Activated T-helper 2 cell treated with anti-CD3 and anti-CD28 coated beads, Interferon-gamma antibody, Interleukin-2, Interleukin-4, amounts not matched to agents 10 μg/mL and 5 μg/mL and 100 μg/mL, durations not matched to agents 14 hours and 24 hours and 36 hours (primary cell): ENCODE measurements at places on chromosomes 7 and 10. TPM values are rescaled to one million over a fixed set of nuclear protein-coding genes. Genes with fewer than 3 reads are reported as not detected.

GRCh38 chr7:11831156-11831735 is 752 bp downstream of the THSD7A start:
- DNase-seq, result no peak
- H3K27ac ChIP-seq, result no peak overlapping the region
- peaks cover 31% of the 10 kb centered on the region for H3K27me3 ChIP-seq
- H3K4me1 ChIP-seq, result peaks cover 6% of the 10 kb centered on the region
- H3K36me3 ChIP-seq, result no peaks in the 10 kb centered on the region

DNA sequence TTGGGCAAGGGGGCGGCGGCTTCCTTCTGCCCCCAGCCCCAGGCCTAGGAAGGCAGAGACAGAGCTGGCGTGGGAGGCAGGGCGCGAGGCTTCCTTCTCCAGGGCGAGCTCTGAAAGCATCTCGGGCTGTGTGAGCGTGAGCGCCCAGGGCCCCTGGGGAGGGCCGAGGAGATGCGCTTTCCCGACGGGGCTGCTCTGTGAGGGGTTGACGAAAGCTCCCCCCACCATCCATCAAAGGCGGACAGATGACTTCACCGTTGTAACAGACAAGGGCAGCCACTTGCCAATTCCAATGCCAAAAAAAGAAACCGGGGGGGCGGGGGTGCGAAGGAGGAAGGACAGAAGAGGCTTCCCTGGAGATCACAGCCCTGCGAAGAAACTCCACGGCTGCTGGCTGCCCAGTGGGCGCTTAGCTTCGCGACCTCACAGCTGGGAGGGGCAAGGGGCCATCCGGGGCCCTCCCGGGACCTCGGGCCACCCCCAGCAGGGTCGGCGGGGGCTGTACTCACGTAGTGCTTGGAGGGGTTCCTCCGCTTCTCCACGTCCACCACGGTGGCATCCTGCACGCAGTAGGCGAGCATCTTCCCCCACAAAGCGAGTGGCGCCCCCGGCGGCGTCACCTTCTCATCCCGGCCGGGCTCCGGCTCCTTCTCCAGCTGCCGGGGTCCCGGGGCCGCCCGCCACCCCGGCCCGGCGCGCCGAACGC is 537 bp downstream of the SH3PXD2A start:
- H3K4me1 ChIP-seq, result peaks cover 12% of the 10 kb centered on the region
- peaks cover 70% of the 10 kb centered on the region for H3K27me3 ChIP-seq
- no peak overlapping the region for H3K27ac ChIP-seq
- DNase-seq, result no peak

DNA sequence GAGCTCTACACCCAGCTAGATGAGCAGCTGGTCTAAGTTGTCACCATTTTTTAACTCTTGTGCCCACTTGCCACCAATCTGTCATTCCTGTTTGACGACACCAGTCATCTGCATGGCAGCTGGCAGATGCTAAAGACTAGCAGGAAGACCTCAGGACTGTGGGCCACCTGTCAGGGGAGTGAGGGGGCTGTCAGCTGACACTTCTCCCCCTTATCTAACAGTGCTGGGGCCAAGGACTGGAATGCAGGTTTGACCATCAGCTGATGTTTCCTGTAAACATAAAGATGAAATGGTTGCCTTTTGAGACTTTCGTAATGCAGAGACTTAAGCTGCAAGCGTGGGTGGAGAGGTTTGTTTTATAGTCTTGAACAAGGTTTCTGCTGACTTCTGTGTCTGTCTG is 93.5 kb downstream of the WNT2 start:
- H3K27me3 ChIP-seq, result no peaks in the 10 kb centered on the region
- no peaks in the 10 kb centered on the region for H3K4me1 ChIP-seq
- DNase-seq, result no peak
- H3K4me3 ChIP-seq, result no peak overlapping the region

GRCh38 chr10:73850863-73851461 is 23.4 kb downstream of the CAMK2G start:
- peaks cover 62% of the 10 kb centered on the region for H3K36me3 ChIP-seq
- no peak for DNase-seq

DNA sequence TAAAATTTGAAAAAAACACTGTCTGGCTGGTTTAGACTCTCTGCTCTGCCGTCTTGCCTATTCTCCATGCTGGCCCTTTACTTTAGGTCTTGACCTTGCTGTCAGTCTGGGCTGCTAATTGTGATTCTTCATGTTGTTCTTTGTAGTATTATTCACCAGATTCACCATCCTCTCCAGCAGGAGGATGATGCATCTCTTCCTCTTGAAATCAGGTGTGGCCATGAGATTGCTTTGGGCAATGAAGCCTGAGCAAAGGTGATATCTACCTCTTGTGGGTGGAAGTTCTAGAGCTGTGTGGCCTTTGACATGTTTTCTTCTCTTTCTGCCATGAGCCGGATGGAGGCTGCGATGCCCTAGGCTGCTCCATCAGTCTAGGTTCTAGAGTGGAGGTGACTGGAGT is 51.3 kb upstream of the ITPRID1 start:
- H3K4me1 ChIP-seq, result no peaks in the 10 kb centered on the region
- H3K4me3 ChIP-seq, result no peak overlapping the region
- H3K27me3 ChIP-seq, result no peaks in the 10 kb centered on the region
- H3K36me3 ChIP-seq, result no peaks in the 10 kb centered on the region
- no peak overlapping the region for H3K27ac ChIP-seq
- no peak for DNase-seq

- H3K36me3 ChIP-seq, result no peaks in the 10 kb centered on the region
- H3K27ac ChIP-seq, result no peak overlapping the region
- no peaks in the 10 kb centered on the region for H3K4me1 ChIP-seq
- H3K27me3 ChIP-seq, result no peaks in the 10 kb centered on the region
Measured at GRCh38 chr7:33601884-33602283, 303.5 kb upstream of the BMPER start.

GRCh38 chr10:33160151-33160550 is 174.3 kb downstream of the NRP1 start:
- no peaks in the 10 kb centered on the region for H3K27me3 ChIP-seq
- no peak overlapping the region for H3K4me3 ChIP-seq
- no peaks in the 10 kb centered on the region for H3K36me3 ChIP-seq
- no peak for DNase-seq
- peaks cover 9% of the 10 kb centered on the region for H3K4me1 ChIP-seq
- H3K27ac ChIP-seq, result no peak overlapping the region

DNA sequence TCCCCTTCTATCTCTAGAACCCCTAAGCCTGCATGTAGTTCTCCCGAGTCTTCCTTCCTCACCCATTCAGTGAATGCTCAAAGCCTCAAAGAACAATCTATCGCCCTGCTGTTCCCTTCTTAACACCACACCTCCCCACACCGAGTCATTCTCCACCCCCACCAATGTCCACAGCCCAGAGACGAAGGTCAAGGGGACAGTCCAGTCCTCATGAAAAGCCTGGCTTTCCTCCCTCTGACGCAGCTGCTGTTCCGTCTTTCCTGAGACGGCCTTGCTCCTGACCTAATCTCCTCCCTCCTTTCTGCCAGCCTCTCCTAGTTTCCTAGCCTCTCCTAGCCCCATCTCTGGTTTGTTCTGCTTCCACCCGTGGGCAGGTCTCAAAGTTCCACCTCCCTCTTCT is 9.2 kb downstream of the MOSPD3 start:
- no peak for DNase-seq
- no peak overlapping the region for H3K4me3 ChIP-seq
- no peaks in the 10 kb centered on the region for H3K27me3 ChIP-seq
- H3K27ac ChIP-seq, result no peak overlapping the region
- H3K36me3 ChIP-seq, result no peaks in the 10 kb centered on the region

DNA sequence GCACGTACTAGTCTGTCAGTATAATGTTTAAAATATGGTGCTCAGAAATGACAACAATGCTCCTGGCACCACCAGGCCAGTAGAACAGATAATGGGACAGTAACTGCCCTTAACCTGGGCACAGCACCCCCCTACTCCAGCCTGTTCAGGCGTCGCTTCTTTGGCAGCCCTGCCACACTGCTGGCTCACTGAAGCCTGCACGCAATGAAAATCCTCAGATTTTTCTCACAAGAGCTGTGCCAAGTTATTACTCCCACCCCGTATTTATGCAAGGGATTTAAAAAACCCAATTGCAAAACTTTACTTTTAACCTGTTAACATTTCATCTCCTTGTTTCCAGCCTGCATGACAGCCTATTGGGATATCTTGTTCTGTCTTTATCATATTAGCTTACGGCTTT is 56.6 kb upstream of the LAMB1 start:
- no peak for DNase-seq
- H3K4me3 ChIP-seq, result no peak overlapping the region
- no peaks in the 10 kb centered on the region for H3K4me1 ChIP-seq
- no peaks in the 10 kb centered on the region for H3K27me3 ChIP-seq
- H3K27ac ChIP-seq, result no peak overlapping the region
- H3K36me3 ChIP-seq, result no peaks in the 10 kb centered on the region

DNA sequence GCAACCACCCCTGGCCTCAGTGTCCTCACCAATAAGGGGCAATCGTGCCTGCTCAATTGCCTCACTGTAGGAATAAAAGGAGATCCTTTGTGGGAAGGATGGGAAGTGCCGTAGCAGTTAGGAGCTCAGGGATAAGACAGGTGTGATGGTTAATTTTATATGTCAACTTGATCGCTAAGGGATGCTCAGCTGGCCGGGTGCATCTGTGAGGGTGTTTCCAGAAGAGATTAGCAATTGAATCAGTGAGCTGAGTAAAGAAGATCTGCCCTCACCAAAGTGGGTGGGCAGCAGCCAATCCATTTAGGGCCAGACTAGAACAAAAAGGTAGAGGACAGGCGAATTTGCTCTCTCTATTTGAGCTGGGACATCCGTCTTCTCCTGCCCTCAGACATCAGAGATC is 46.3 kb downstream of the BUB3 start:
- no peak overlapping the region for H3K4me3 ChIP-seq
- no peaks in the 10 kb centered on the region for H3K36me3 ChIP-seq
- H3K27ac ChIP-seq, result no peak overlapping the region
- H3K27me3 ChIP-seq, result no peaks in the 10 kb centered on the region
- no peak for DNase-seq
- peaks cover 1% of the 10 kb centered on the region for H3K4me1 ChIP-seq

DNA sequence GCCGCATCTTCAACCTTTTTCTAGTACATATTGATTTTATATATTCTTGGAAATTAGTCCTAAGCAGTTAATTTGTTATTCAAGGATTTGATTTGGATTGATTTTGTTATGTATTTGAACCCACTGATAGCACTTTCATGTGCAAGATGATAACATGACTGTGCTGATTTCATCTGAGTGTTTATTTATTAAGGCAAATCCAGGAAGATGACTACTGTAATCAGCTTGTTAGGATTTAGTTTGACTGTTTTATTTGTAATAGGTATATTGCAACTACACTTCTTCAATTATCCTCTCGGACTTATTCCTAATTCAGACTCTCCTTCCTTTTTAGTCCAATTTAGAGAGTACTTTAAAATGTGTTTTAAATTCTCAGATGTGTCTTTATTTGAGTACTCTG is 75.1 kb upstream of the PRKG1 start:
- H3K4me3 ChIP-seq, result no peak overlapping the region
- H3K4me1 ChIP-seq, result no peaks in the 10 kb centered on the region
- H3K27ac ChIP-seq, result no peak overlapping the region
- H3K27me3 ChIP-seq, result peaks cover 18% of the 10 kb centered on the region
- H3K36me3 ChIP-seq, result no peaks in the 10 kb centered on the region

DNA sequence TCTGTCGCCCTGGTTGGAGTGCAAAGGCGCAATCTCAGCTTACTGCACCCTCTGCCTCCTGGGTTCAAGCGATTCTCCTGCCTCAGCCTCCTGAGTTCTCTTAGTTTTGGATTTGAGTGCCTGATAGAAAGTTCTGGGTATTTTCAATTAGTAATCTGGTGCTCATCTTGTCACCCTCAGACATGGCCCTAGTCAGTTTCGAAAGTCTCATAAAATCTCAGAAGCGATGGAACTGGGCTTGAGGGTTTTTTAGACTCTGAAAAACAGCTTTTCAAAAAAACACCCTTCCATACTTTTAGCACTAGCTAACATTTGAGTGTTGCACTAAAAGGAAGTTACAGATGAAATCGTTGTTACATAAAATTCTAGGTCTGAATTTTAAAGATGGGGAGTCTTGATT is 9.4 kb upstream of the PIP4K2A start:
- peaks cover 7% of the 10 kb centered on the region for H3K27me3 ChIP-seq
- no peak overlapping the region for H3K27ac ChIP-seq
- no peak overlapping the region for H3K4me3 ChIP-seq
- H3K36me3 ChIP-seq, result no peaks in the 10 kb centered on the region
- H3K4me1 ChIP-seq, result peaks cover 2% of the 10 kb centered on the region

DNA sequence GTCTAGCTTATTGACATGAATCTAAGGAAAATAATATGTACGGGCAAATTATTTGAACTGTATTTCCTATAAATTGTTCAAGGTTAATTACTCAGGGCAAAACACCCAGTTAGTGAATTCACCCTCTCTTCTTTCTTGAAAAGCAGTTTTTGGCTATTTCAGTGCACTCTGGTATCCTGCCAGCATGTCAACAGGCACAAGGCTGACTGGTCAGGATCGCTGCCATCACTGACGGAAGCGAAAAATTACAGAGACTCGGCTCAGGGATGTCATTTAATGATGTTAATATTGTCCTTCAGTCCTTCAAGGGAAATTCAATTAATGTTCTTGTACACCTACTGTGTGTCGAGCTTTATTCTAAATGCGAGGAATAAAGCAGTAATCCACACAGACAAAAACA is 28.3 kb upstream of the OLAH start:
- peaks cover 4% of the 10 kb centered on the region for H3K27me3 ChIP-seq
- no peak for DNase-seq
- no peak overlapping the region for H3K27ac ChIP-seq
- H3K36me3 ChIP-seq, result no peaks in the 10 kb centered on the region
- H3K4me1 ChIP-seq, result no peaks in the 10 kb centered on the region
- H3K4me3 ChIP-seq, result no peak overlapping the region

GRCh38 chr10:77028042-77028441 is 609.6 kb downstream of the KCNMA1 start:
- no peaks in the 10 kb centered on the region for H3K4me1 ChIP-seq
- no peaks in the 10 kb centered on the region for H3K36me3 ChIP-seq
- no peak overlapping the region for H3K27ac ChIP-seq
- DNase-seq, result no peak

DNA sequence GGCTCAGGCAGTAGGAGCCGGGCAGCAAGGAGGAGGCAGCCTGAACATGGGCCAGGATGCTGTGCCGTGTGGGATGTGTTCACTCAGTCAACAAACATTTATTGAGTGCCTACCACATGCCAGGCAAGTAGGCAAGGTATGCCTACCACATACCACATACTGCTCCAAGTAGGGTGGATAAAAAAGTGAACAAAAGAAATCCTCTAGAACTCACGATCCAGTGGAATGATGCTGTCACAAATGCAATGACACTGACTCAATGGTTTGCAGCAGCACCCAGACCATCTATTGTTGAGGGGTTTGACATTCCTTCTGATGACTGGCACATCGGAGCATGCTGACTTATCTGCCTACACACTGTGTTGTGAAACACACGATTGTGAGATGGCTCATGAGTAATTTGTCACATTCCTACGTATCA is 413.5 kb downstream of the NRG3 start:
- H3K4me1 ChIP-seq, result no peaks in the 10 kb centered on the region
- no peak overlapping the region for H3K27ac ChIP-seq
- DNase-seq, result no peak

Gene MMD2
- total RNA-seq, result not detected in 2 replicates

Gene GRID1
- total RNA-seq, result not detected in 2 replicates

Gene CUZD1
- total RNA-seq, result 2.5 and 2.9 TPM in 2 replicates

Gene SPAM1
- not detected in 2 replicates for total RNA-seq

Gene SYCE1
- 0.23 and 0.62 TPM in 2 replicates for total RNA-seq

Gene CREB5
- not detected in 2 replicates for total RNA-seq

Gene HOXA1
- 0.11 and 0.16 TPM in 2 replicates for total RNA-seq

Gene ZRANB1
- total RNA-seq, result 12.1 and 13.4 TPM in 2 replicates

Gene FAM13C
- total RNA-seq, result not detected in 2 replicates

Gene STOX1
- 0.82 and 0.85 TPM in 2 replicates for total RNA-seq

Gene EPHA1
- 0.07 and 0.34 TPM in 2 replicates for total RNA-seq
